Stimulated activated CD8-positive, alpha-beta memory T cell treated with anti-CD3 and anti-CD28 coated beads, Interleukin-15, amount 100 ng/mL, for 24 hours (primary cell): ENCODE measurements at places on chromosomes 6 and 20.

DNA sequence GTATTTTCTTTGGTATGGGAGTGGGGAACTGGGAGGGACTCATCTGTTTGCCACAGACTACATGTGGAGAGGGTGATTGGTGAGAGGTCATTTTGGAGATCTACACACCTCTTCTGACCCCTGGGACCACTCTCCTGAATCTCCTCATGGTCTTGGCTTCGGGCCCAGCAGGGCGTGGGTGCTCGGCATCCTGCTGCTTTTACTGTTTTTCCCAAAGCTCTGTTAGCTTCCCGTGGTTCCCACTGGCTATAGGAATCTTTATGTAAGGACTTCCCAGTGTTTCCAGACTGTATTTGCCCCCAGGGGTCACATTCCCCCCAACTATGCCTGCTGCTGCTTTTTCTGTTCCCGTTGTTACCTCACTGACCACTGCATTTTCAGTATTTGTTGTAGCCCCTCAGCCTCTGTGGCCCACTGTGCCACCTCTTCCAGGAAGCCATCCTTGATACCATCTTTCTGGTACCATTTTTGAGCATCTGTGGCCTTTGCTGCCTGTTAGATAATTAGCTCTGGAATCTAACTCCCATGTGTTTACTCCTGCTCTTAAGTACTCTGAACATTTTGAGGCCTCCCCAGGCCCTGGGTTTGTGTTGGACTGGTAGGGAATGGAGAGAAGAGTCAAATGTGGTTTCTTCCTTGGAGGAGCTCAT, 14.9 kb downstream of the PLCG1 start:
- DNase-seq, result no peak

DNA sequence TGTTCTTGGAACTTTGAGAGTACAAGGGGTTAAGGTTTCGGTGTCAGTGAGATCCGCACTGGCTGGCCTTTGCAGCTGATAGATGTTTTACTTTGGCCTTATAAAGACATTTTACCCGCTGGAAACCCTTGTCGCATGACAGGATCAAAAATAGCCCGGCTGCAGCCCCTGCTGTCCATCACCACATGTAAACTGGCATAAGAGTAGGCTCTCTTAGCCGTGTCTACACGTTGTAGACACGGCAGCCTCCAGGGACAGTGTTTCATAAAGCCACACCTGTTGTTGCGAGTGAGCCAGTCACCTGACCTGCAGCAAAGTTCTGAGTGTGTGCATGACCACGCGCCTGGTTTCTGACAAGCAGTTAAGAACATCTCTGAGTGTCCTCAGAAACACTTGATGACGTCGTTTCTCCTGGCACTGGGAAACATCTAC, 8.5 kb downstream of the RBM24 start:
- no peak for DNase-seq

GRCh38 chr6:112203577-112204349, 50.6 kb downstream of the LAMA4 start:
- no peak for DNase-seq

GRCh38 chr20:11302436-11302835, 615.3 kb upstream of the BTBD3 start:
- no peak for DNase-seq

- no peak for DNase-seq
These were observed 19.8 kb downstream of the XKR7 start for GRCh38 chr20:31987744-31988143.

DNA sequence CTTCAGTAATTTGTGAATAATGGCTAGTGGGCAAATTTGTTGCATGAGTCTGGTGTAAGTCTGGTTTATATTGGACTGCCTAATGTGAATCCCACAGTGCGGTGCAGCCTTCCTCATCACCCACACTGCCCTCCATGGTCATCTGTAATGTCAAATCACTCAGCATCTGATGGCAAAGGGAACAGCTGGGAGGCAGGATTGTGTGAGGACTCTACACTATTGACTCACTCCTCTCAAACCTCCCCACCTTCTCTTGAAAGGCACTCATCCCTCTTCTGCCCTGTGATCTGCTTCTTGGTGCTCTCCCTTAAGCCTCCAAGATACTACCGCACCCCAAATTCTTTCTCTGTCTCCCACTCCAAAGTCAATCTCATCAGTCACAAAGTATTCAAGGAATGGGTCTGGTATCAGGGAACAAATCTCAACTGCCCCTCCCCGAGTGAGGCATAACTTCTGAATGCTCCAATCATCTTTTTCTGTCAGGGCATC, 146.0 kb upstream of the BEND6 start:
- no peak for DNase-seq

- DNase-seq, result no peak
These were observed 226.2 kb upstream of the MAN1A1 start for GRCh38 chr6:119575721-119576120.

- DNase-seq, result no peak
These were observed 207.7 kb downstream of the ATXN1 start for GRCh38 chr6:16553531-16553930.

- no peak for DNase-seq
These were observed 198.6 kb upstream of the SIM1 start for GRCh38 chr6:100663219-100663863.

- no peak for DNase-seq
These were observed 62.0 kb upstream of the EPB41L1 start for GRCh38 chr20:36092398-36093024.

DNA sequence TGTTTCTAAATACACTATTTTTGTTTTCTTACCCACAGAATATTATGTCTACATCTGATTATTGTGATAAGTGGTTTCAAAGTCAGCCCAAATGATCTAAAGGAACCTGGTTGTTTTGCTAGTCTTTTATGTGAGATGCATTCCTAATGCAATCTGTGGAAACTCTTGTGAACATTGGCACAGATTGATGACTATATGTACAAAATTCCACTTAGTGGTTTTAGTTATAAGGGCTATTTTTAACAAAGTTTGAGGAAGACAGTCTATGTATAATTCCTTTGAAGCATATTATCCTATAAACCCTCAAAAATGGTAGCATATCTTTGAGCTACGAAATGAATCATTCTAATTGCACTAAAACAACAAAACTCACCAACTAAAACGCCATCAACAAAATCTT, 140.9 kb downstream of the GRIK2 start:
- no peak for DNase-seq

GRCh38 chr6:128822271-128822670, 60.7 kb upstream of the LAMA2 start:
- no peak for DNase-seq

- no peak for DNase-seq
These were observed 128.8 kb downstream of the SOBP start for GRCh38 chr6:107618672-107619071.

DNA sequence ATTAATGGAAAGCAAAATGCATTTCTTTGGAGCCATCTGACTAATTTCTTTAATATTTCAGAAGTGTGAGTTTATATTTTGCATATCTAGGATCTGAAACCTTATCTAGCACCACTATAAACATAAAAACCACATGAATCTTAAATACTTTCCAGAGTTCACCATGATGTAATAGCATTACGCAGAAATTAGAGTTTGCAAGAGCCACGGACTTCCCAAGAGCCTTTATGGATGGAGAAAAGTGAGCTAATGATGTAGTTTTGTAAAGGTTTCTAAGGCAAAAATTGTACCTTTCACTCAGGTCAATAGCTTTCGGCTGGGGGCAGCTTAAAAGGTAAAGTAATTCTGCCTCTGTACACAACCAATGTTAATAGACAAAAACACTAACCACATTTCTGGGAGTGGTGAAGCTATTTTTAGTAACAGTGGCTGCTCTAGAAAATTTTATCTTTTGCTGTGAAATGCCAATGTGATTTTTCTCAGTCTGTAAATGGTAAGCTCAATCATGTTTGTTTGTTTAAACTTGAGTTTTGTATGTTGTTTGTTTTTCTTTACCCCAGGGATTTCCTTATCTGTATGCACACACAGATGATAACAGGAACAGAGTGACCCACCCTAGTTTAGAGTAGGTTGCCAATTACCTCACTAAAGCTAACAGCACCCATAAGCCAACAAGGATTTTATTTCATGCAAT, 80.5 kb downstream of the FILIP1 start:
- no peak for DNase-seq

- no peak for DNase-seq
These were observed 27.8 kb downstream of the RGS17 start for GRCh38 chr6:153103319-153103655.

- no peak for DNase-seq
These were observed 23.1 kb downstream of the DNAH8 start for GRCh38 chr6:38738261-38738660.

GRCh38 chr6:147530132-147531060, 21.9 kb downstream of the SAMD5 start:
- DNase-seq, result no peak
